ENCODE measurements at places on chromosomes 16 and 17.

DNA sequence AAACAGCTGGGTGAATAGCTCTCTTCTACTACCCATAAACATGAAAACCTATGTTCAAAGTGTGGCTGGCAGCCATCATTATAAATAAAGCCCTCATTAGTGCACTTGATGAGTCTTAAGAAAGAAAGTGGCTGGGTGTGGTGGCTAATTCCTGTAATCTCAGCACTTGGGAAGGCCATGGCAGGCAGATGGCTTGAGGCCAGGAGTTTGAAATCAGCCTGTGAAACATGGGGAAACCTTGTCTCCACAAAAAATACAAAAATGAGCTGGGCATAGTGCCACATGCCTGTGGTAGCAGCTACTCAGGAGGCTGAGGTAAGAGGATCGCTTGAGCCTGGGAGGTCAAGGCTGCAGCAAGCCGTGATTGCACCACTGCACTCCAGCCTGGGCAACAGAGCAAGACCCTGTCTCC lies 28.3 kb upstream of the APPBP2 start:
- no peak for DNase-seq

- no peak for DNase-seq
Measured at GRCh38 chr17:29572691-29573557, 4.4 kb downstream of the TP53I13 start.

- no peak for DNase-seq
Measured at GRCh38 chr16:21584817-21585216, 14.6 kb upstream of the METTL9 start.

GRCh38 chr16:30787613-30788378 lies 791 bp upstream of the ZNF629 start:
- no peak for DNase-seq

DNA sequence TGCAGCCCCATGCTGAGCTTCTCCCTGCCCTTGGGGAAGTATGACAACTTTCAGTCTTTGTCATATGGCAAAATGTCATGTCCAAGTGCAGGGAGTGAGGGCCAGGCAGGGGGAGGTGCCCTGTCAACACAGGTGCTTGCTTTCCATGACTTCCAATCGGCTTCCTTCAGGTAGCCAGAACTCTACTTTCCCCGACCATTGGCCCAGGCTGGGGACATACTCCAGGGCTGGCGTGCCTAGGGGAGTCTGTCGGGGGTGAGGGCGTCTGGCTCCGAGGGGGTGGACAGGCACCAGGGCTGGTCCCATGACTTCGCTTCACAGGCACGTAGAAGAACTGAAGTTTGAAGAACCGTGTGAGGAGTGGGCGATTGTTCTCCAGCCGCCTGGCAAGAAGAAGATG lies 19.8 kb upstream of the PIK3R6 start:
- DNase-seq: no peak

GRCh38 chr17:45091778-45092425 lies 30.8 kb downstream of the NMT1 start:
- no peak for DNase-seq

Data from SHP77 treated with DMSO at 0.1 percent for 48 hours (cell line).